T1000 (cell line): ENCODE measurements at places on chromosomes 2 and 18.

GRCh38 chr18:55220523-55220922 is 261.3 kb upstream of the CCDC68 start:
- DNase-seq, result no peak

- DNase-seq, result no peak
Measured at GRCh38 chr2:224120986-224121385, 81.9 kb upstream of the SERPINE2 start.

- no peak for DNase-seq
Measured at GRCh38 chr2:196201229-196202009, 30.0 kb upstream of the STK17B start.

GRCh38 chr2:235171550-235172031 is 219.8 kb downstream of the SH3BP4 start:
- no peak for DNase-seq

GRCh38 chr2:74304332-74305148 is 38.7 kb downstream of the SLC4A5 start:
- no peak for DNase-seq

DNA sequence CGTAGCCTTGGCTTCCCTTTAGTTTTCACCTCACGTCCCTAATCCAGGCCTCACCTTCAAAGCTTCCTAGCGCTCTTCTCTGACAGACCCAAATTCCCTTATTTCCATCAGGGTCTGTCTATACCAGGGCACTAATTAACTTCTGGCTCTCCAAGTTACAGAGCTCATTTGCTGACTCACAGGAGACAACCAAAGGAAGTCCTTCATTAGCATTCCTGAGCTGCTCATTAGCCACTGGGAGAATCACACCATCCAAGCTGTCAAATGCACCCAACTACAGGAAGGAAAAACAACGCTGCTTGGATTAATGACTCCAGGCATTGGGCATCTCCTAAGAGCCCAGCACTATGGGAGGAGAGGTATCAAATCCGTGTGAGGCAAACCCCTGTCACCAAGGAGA is 109.8 kb upstream of the ALK start:
- no peak for DNase-seq
